ENCODE measurements at places on chromosomes 1 and 21. TPM values are rescaled to one million over a fixed set of nuclear protein-coding genes. Genes with fewer than 3 reads are reported as not detected.

DNA sequence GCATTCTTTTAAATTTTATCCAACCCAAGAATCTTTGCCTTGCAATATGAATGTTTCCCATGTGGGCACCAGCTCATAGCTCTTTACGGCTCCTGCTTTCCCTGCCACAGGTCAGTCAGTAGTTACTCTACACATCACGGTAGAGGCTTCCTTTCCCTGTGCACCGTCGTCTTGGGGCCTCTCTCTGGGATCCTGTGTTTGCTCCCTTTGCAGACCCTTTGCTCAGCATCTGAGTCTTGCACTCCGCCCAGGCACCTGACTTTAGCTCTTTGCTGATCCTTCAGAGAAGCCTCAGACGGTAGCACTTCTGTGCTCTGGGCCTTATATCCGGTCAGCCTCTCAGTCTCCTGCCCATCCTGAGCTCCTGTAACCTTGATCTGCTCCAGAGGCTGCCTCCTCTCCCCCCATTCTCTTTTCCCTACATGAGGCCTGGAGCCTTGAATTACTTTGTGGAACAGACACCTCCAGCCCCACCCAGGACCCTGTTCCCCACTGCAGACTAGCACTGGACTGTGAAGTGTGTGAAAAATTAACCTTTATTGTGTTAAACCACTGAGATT is 183.5 kb upstream of the HMGB4 start:
- H3K27ac ChIP-seq: no peak overlapping the region
- H3K4me3 ChIP-seq: no peak overlapping the region
- no peak for DNase-seq
- H3K27me3 ChIP-seq: no peaks in the 10 kb centered on the region

- no peaks in the 10 kb centered on the region for H3K36me3 ChIP-seq
- H3K27ac ChIP-seq: no peak overlapping the region
- H3K27me3 ChIP-seq: no peaks in the 10 kb centered on the region
- no peak overlapping the region for H3K4me3 ChIP-seq
- H3K4me1 ChIP-seq: peaks cover 5% of the 10 kb centered on the region
- no peak for DNase-seq
Observed at GRCh38 chr1:118339400-118340124, 154.5 kb upstream of the SPAG17 start.

- no peaks in the 10 kb centered on the region for H3K4me1 ChIP-seq
- no peak overlapping the region for H3K27ac ChIP-seq
- no peaks in the 10 kb centered on the region for H3K27me3 ChIP-seq
- H3K4me3 ChIP-seq: no peak overlapping the region
Observed at GRCh38 chr1:193325042-193325441, 138.6 kb upstream of the B3GALT2 start.

Gene CFHR5
- total RNA-seq: not detected

Gene SLC50A1
- total RNA-seq: 49.9 TPM

Gene KCNN3
- 2.8 TPM for total RNA-seq

Data from upper lobe of left lung (tissue), 6 donors.